Type B pancreatic cell (in vitro differentiated cells): ENCODE measurements at places on chromosomes 11 and 22. TPM values are rescaled to one million over a fixed set of nuclear protein-coding genes. Genes with fewer than 3 reads are reported as not detected.

DNA sequence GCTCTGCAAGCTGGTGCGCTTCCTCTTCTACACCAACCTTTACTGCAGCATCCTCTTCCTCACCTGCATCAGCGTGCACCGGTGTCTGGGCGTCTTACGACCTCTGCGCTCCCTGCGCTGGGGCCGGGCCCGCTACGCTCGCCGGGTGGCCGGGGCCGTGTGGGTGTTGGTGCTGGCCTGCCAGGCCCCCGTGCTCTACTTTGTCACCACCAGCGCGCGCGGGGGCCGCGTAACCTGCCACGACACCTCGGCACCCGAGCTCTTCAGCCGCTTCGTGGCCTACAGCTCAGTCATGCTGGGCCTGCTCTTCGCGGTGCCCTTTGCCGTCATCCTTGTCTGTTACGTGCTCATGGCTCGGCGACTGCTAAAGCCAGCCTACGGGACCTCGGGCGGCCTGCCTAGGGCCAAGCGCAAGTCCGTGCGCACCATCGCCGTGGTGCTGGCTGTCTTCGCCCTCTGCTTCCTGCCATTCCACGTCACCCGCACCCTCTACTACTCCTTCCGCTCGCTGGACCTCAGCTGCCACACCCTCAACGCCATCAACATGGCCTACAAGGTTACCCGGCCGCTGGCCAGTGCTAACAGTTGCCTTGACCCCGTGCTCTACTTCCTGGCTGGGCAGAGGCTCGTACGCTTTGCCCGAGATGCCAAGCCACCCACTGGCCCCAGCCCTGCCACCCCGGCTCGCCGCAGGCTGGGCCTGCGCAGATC is 16.5 kb downstream of the P2RY2 start:
- no peak for DNase-seq

GRCh38 chr11:110409174-110409573 is 20.6 kb upstream of the FDX1 start:
- DNase-seq, result no peak

DNA sequence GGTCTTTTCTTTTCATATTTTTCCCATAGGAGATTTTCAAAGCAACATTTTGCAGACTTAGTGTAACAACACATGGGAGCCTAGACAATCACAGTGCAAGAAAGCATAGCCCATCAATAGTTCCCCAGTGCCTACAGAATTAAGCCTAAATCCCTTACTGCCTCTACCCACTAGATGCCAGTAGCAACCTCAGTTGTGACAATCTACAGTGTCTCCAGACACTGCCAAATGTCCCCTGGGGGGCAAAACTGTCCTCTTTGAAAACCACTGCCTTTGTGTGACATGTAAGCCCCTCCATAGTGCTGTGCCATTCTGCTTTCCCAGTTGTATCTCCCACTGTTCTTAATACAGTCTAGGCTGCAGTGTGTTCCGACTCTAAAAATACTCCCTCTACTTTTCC is 1329.0 kb downstream of the LRRC4C start:
- no peak for DNase-seq

DNA sequence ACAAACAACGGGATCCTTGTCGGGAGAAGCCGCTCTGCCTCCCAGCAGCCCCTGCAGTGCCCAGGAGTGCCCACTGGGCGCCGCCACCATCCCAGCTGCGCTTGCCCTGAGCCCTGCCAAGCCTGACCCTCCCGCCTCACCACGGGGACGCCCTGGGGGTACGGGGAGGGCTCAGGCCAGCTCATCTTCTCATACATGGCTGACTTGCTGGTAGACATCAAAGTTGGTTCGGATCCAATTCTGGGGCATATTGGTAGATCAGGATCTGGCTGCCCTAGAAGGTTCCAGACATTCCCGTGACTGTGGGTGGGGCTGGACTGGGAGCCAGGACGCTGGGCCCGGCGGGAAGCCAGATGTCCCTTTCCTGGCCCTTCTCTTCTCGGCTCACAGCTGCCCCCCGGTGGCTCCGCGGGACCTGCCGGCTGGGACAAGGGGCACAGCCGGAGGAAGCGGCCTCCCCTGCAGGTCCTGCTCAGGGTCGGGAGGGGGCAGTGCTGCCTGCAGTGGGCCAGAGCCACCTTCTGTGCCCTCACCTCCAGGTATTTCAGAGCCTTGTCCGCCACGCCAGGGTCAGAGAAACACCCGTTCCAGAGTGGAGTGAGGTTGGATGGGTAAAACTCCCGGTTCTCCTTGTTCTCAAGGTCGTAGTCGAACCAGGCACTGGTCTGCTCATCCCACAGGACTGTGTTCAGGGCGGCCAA is 10.6 kb upstream of the TREH start:
- DNase-seq, result peak; percentile 92

DNA sequence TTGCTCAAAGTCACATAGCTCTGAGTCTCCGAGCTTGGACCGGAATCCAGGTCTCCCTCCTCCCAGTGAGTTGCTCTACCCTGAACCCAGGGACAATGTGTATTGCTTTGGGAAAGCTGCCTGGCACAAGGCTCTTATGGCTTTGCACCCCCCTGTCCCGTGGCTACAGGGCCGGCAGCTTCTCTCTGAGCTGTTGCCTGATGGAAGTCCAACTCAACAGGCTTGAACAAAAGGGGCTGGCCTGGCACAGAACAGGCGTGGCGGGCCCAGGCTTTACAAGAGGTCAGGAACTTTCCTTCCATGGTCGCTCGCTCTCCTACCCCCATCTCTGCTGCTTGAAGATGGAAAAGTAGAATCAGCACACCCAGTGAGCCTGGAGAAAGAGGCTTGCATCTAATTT is 34.3 kb downstream of the MYEOV start:
- DNase-seq, result no peak

DNA sequence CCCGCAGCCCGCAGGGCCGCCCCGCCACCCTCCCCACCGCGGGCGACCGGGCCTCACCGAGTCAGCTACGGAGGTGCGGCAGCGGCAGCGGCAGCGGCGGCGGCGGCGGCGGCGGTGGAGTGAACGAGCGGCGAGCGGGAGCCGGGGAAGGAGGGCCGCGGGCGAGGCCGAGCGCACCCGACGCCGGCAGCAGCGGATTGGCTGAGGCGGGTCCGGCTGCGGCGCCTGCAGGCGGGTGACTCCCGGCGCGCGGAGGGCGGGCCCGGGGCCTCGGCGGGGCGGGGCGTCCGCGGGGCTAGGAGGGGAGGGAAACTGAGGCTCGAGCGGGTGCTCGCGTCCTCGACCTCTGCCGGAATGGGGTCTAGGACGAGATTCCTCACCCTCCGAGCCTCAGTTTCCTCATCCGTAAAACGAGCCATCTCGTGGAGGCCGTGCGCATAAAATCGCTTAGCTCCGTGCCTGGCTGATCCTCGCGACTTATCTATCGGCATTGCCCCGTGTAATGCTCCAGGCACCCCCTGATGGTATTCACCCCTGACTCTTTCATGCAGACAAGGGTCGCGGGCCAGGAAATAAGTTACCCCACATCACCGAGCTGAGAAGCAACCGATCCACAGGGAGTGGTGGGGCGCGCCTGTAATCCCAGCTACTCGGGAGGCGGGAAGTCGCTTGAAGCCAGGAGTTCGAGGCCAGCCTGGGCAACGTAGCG is at the start of gene CPT1A:
CPT1A (minus strand) TSS at position 199 of the 709 bp plus-strand sequence. CDS start 26,442 bp downstream, outside the sequence.
- peak; percentile 82 for DNase-seq

DNA sequence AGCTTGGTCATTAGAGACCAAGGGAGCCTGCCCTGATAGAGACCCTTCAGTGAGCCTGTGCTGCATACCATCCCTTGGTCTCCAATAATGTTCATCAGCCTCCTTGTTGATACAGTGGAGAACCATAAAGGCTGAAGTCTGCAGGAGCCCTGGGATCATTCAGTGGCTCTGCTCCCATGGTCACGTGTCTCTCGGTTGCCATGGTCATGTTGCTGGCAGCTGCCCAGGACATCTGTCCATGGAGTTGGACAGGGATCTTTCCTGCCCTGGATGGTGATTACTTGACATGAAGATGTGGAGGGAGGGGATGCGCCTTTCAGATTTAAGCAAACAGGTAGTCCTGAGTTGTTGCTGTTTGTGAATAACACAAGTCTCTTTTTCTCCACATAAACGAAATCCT is 38.2 kb downstream of the CYB5R2 start:
- DNase-seq, result no peak

DNA sequence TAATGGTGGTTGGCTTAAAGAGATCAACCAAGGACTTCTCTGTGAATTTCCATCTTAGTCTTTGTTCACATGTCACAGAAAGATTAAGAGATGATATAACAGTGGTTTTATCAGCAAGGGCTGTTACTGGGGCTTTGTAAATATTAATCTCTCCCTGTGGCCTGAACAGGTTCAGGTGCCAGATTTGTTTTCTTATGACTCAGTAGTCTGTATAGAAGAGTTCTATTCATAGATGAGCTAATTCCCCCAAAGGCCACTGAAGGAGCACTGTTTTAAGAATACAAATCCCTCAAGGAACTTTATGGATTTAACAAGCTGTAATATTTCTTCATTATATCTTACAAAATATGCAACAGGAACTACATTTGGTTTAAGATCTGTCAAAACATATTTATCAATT is 50.4 kb downstream of the TCP11L1 start:
- no peak for DNase-seq

DNA sequence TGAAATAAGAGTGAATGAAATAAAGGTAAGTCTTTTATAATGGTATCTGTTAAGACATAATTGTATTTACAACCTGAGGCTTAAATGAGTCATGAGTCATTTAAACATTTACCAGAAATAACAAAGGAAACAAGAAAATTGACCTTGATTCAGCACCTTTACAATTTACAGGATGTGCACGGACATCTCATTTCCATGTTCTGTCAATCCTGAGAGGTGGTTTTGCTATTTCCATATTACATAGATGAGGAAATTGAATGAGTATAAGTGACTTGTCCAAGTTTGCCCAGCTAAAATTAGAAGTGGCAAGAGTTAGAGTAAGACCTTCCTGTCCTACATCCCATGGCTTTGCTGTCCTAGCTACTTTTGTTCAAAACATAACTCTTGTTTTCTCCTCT is 89.1 kb downstream of the TRIM44 start:
- no peak for DNase-seq

GRCh38 chr11:10539339-10539738 is 1.6 kb downstream of the RNF141 start:
- DNase-seq, result no peak

DNA sequence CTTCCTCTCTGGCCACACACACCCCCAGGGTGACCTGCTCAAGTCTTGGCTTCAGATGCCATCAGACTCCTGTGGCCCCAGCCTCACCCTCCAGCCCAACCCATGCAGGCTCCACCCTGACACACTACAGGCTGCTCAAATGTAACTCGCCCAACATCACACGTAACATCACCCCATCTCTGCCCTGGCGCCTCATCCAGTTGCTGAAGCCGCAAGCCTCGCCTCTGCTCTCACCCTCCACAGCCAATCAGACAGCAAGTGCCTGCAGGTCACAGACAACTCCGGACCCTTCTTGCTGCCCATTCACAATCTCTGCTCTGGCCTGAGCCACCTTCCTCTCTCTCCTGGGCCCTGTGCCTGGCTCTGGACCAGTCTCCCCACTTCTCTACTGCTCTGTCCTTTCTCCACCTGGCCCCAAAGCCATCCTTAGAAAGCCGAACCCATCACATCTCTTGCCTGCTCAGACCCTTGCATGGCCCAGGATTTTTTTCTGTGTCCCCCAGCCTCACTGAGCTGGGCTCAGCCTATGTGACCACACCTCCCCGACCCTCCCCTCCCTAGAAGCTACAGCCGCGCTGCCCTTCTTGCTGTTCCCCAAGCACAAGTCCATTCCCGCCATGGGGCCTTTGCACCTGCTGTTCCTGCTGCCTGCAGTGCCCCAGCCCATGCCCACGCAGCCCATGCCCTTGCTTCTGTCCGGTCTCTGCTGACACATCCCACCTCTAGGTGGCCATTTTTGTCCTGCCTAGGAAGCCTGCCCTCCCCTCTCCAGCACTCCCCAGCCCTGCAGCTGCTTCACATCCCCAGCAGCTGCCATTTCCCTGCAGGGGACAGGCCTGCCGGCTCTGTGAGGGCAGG is 333.9 kb downstream of the CTTN start:
- DNase-seq, result no peak

DNA sequence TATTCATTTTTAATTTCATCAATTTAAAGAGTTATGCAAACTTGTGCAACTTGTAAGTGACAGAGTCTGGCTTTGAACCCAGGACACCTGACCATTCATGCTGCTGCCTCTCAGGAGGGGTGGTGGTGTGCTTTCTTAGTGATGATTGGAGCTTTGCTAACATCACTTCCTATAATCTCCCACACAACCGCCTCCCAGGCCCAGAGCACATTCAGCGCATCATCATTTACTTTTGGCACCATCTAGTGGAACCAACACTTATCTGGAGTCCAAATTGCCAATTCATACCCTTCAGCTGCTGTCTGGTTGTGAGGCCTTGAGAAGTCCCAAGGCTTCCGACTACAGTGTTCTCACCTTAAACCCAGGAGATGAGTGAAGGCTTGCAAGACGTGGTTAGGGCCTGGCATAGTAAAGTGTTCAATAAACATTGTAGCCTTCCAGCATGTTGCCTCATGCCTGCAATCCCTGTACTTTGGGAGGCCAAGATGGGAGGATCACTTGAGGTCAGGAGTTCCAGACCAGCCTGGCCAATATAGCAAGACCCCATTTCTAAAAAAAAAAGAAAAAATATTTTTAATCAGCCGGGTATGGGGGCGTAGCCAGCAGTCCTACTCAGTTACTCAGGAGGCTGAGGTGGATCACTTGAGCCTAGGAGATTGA is 1.1 kb upstream of the TTLL1 start:
- DNase-seq, result no peak

GRCh38 chr11:104581246-104581980 is 316.8 kb downstream of the CASP12 start:
- DNase-seq, result no peak

DNA sequence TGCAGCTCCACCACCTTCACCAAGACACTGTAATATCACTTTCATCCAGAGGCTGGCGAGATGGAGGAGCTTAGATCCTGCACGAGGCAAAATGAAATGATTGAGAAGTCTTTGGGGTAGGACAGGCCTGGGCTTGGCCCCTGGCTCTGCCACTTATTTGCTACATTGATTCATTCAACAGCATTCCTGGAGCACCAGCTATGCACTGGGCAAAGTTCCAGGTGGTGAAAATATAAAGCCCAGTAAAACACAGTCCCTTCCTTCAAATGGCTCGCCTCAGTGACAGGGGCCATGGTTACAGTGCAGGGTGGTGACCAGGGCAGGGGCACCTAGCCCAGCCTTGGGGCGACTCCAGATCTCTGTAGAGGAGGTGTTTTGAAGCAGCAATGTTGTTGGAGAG is 19.7 kb downstream of the ALX4 start:
- DNase-seq, result no peak

- DNase-seq, result no peak
Measured at GRCh38 chr22:22178992-22179391, 65.6 kb upstream of the VPREB1 start.

Gene PRRG4
- 6.0 and 18.8 TPM in 2 replicates for total RNA-seq

Gene DLG2
- total RNA-seq, result 2.3 and 5.9 TPM in 2 replicates

Gene RFPL2
- 0.43 and 0.69 TPM in 2 replicates for total RNA-seq

Gene OTOG
- 0.21 and 1.5 TPM in 2 replicates for total RNA-seq

Gene CREB3L1
- total RNA-seq, result 9.8 and 20.8 TPM in 2 replicates
